AG08396 (cell line): ENCODE measurements at places on chromosomes 16 and 17.

- DNase-seq: no peak
Observed at GRCh38 chr16:81324808-81325207, 10.0 kb downstream of the GAN start.

GRCh38 chr17:44221862-44222111 is 2.3 kb upstream of the UBTF start:
- no peak for DNase-seq

DNA sequence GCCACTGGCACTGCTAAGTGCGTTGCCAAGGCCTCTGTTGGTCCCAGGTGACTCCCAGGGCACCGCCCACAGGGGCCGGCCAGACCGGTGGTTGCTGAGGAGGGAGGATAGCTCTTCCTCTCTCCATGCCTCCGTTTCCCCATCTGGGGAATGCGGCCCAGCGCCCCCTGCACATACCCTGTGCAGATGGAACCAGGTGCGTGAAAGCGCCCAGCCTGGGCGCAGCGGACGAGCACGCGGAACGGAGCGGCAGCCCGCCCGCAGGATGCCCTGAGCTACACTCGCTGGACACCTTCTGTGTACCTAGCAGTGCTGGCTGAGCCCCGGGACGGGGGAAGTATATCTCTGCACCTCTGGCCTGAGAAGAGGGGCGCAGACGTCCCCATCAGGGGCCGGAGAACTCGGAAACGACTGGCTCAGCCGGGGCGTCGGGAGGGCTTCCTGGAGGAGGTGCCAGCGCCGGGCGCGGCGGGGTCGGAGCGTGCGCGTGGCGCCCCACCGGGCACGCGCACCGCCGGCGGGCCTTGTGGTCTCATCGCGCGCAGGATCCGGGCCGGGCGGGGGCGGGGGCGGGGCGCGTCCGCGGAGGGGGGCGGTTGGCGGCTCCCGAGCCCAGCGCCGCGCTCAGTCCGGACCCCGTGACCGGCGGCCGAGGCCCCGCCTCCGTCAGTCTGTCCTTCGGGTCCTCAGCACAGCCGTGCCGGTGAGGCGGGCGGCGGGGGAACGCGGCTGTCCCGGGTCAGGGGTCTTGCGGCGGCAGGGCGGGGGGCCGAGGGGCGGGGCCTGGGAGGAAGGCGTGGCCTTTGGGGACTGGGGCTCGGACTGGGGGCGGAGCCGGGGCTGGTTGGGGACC is at the start of the genes CCDC78 and HAGHL:
Gene CCDC78 (minus strand): TSS at position 6 of the 853 bp plus-strand sequence. CDS start 76 bp downstream, outside the sequence.
Gene HAGHL (plus strand): TSS at position 669 of the 853 bp plus-strand sequence. CDS start 404 bp downstream, outside the sequence.
- peak; percentile 75 for DNase-seq

GRCh38 chr16:75762746-75763145 is 36.5 kb upstream of the CPHXL start:
- DNase-seq: no peak

DNA sequence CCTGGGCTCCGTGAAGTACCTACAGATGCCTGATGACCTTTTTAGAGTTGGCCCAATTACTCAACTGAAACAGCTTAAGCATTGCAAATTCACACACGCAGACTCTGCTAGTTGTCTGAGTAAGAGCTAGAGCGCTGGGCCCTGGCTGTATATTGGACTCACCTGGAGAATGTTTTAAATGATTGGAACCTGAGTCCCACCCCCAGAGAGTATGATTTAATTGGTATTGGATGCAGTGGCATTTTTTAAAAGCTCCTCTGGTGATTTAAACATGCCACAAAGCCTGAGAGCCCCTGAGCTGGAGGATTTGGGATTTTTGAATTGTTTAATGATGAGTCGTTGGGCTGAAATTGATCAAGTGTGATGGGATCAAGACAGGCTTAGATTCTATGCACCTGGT is 143.9 kb upstream of the SDK2 start:
- DNase-seq: no peak

- no peak for DNase-seq
Observed at GRCh38 chr17:14664511-14664910, 363.6 kb downstream of the HS3ST3B1 start.

DNA sequence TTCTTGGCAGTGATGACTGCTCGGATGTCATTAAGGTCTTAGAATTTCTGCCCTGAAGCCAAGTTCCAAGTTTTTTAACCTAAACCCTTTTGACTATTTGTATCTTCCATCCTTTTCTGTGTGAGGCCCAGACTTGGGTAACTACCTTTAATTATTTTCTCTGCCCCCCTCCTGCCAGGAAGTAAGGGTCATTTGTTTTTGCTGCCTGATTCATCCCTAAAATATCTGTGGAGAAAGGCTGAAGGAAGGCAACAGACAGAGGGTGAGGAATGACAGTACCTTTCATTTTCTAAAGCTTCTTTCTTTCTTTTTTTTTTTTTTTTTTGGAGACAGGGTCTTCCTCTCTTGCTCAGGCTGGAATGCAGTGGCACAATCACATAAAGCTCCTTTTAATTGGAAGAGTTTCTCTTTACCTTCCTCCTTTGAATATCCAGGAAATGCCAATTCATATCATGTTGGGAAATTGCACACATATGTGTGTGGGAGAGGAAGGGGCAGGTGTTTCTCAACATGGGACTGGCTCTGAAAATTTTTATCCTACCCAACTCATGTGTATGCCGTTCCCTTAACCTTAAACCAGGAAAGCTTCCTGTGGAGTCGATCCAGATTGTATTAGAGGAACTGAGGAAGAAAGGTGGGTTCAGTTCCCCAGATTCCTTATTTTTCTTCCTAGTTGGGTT is 957 bp downstream of the VPS25 start:
- peak; percentile 49 for DNase-seq
